ENCODE measurements at places on chromosomes 16 and 17.

GRCh38 chr17:50562242-50563091, 2.0 kb downstream of the CACNA1G start:
- DNase-seq = no peak

- no peak for DNase-seq
Observed at GRCh38 chr17:81471818-81472456, 40.7 kb downstream of the ACTG1 start.

GRCh38 chr17:77388384-77389306, 247.9 kb downstream of the SEC14L1 start:
- no peak for DNase-seq

GRCh38 chr16:68719993-68720489, 17.1 kb upstream of the CDH1 start:
- peak; percentile 84 for DNase-seq

GRCh38 chr16:86528061-86528929, 18.0 kb downstream of the FOXF1 start:
- DNase-seq = no peak

GRCh38 chr16:51936846-51937245, 610.1 kb downstream of the TOX3 start:
- DNase-seq = no peak

DNA sequence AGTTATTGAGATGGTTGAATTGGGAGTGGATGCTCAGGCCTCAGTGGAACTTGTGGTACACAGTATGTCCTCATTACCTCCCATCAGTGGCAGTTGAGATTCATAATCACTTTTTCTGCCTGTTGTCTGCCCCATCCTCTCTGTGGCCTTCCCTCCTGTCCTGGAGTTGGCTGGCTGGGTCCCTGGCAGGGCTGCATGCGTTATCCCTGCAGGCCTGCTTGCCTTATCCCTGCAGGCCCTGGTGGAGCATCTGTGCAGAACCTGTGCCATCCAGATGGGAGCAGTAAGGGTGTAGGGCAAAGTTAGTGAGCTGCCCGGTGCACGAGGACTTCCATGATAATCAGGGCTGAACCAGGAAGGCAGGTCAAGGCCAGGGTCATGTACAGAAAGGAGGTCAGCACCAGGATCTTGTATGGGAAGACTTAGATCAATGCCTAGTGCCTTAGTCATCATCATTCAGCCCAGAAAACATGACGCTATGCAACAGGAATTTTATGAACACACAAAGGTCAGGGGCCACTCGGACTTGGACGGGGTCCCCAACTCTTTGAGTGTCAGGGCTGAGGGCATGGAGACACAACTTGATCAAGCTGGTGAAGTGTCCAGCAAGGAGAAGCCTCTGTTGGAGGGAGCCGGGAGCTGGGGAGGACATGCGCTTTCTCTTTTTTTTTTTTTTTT, 47.2 kb downstream of the ABCC1 start:
- DNase-seq = no peak

DNA sequence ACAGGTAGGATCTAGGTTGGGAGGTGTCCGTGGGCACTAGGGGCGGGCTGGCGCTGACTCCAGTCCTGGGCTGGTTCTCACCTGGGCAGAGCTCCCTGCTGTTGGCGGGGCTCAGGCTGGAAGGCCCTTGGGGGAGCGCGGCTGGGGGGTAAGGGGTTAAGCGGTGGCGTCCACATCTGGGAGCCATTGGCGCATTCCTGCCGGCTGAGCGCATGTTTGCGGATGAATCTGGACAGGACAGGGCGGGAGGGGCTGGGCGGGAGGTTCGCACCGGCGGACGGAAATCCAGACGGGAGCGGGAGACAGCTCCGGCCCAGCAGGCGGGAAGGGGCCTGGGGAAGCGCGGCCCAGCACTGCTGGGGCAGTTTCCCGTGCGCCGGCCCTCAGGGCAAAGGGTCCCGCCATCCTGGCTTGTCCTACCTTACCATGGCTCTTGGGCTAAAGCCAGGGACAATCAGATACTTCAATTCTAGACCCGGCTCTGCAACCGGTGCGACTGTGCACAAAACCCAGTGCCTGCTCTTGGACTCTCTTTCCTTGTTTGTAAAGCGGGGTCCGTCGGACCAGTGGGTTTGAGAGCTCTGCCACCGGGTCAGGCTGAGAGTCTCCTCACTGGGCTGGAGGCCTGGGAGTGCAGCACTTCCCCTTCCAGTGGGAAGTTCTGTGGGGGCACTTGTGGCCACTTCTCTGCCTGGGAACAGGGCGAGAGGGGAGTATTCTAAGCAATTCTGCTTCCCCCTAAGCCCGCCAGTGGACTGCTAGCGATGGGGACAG, 7.8 kb downstream of the RARA start:
- DNase-seq = peak; percentile 4

DNA sequence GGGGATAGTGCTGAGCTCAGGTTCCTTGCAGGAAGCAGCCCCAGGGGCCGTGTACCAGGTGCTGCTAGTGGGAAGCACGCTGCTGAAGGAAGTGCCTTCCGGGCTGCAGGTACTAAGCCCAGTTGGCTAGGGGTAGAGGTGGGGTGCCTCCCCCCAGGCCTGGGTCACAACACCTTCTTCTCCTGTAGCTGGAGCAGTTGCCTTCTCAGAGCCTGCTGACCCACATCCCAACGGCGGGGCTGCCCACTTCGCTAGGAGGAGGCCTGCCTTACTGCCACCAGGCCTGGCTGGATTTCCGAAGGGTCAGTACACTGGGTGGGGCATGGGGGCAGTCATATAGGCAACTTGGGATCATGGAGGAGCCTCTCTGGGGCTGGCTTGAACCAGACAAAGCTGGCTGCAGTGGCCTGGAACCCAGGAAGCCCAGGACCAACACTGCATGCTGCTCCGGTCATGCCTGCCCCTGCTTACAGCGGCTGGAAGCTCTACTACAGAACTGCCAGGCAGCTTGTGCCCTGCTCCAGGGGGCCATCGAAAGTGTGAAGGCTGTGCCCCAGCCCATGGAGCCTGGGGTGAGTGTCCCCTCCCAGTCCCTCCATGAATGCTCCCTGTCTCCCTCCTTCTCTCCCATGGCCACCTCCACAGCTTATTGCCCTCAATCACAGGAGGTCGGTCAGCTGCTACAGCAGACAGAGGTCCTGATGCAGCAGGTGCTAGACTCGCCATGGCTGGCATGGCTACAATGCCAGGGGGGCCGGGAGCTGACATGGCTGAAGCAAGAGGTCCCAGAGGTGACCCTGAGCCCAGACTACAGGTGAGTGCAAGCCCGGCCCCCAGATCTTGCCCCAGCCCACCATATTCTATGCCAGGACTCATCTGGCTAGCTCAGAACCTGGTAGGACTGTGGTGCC, 2.5 kb downstream of the PLEKHG4 start:
- no peak for DNase-seq

DNA sequence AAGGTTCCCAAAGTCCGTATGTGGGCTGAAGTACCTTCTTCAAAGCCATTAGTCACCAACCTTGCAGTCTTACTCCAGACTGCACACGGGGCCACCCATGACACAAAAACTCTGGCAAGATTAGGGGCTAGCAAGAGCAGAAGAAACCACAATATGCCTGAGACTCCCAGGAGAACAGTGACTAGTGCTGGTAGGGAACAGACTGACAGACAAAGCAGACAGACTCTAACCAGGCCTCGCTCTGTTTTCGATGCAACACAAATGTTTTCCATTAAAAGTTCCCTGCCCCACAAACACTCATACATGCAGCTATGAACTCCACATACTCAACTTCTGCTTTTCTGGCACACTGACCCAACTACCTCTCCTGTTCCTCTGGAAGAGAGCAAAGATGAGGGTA, 102.2 kb downstream of the HIC1 start:
- DNase-seq = no peak

GRCh38 chr17:81924557-81925532, 2.7 kb downstream of the MAFG start:
- no peak for DNase-seq

GRCh38 chr17:81239714-81240555, 817 bp downstream of the NDUFAF8 start:
- DNase-seq = peak; percentile 73

GRCh38 chr17:329784-330420, 22.7 kb downstream of the RPH3AL start:
- DNase-seq = no peak

DNA sequence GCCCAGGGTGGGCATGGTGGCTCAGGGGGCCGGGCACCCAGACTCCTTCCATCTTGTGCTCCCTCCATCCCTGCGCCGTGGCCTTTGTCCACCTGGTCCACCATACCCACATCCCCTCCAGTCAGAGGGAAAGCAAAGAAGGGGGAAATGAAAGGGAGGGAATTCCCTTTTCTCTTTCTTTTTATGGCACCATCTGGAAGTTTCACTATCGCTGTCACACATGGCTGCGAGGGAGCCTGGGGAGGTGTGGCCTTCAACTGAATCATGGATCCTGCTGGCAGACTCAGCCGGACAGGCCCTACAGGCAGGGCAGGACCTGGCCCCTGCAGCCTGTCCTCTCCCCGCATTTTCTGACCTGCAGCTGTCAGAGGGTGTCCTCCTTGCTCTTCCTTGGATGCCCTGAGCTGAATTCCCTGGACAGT, 6.2 kb downstream of the SLC12A3 start:
- DNase-seq = peak; percentile 58

- DNase-seq = peak; percentile 75
Observed at GRCh38 chr17:31388770-31389656, 2.5 kb upstream of the RAB11FIP4 start.

- no peak for DNase-seq
Observed at GRCh38 chr17:82787081-82787848, 35.4 kb downstream of the TBCD start.

GRCh38 chr17:70080541-70081347, 5.7 kb downstream of the KCNJ16 start:
- DNase-seq = no peak

GRCh38 chr16:20887207-20887606, 13.0 kb downstream of the DCUN1D3 start:
- DNase-seq = no peak

DNA sequence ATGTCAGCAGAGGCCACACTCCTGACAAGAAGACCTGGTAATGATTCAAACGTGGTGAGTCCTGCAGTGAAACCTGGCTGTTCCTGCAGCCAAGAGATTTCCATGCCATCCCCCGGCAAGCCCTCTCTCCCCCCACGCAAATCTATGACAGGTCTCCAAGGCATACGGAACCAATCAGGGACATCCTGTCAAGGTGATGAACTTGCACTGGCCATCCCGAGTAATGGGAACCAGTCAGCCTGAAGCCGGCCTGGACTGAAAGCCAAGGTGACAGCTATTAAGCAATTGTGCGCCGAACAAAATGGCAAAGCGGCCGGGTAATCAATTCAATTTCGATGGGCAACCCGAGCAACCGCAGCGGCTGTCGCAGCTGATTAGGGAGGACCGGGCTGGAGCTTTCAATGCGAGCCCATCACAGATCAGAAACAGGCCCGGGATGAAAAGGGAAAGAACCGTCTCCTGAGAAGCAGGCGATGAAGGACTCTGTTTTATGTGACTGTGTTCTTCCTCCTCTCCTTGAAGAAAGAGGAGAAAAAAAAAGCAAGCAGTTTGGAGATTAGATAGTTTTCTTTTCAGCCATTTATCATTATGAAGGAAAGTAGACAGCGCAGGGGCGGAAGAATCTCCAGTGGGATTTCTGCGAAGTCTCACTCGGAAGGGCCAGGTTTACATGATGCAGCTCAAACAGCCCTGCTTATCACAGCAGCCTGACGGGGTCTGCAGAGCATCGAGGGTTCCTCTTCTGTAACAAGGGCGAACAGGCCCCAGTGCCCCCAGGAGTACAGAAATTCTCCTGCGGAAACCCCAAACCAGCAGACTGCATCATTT, 35.2 kb downstream of the TBX4 start:
- no peak for DNase-seq

GRCh38 chr16:79537584-79537983, 63.0 kb downstream of the MAF start:
- no peak for DNase-seq

DNA sequence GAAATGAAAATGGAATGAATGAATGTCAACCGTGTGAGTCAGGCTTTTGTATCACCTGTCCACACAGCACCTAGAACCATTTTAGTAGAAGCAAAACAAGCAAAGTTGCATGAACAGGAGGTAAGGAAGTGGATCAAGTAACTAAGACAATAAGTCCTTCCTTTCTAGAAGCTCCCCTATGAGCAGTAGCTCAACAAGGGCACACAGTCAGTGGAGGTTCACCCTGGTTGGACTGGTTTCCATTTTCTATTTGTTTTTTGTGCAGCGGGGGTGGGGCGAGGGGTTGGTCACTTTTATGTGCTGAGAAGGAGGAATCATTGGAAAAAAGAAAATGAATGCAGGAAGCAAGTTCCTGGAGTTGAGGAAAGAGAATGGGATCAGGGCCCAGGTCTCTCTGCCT, 4.0 kb upstream of the HSBP1 start:
- DNase-seq = no peak

DNA sequence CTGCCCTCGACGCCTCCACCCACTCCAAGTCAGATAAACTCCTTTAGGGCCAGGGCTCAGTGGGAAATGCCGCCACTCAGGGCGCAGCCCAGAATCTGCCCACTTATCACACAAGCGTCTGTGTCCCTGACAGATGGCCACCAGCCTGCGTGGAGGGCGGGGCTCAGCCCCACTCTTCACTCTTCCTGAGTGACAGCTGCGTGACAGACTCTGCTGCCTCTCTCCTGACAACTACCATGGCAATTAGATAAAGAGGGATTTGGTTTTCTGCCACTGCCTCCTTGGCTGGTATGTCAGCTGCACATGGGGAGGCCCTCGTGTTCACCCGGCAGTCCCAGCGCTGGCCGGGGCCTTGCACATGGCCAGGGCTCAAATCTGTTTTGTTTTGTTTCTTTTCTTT, 96.2 kb downstream of the RTN4RL1 start:
- no peak for DNase-seq

DNA sequence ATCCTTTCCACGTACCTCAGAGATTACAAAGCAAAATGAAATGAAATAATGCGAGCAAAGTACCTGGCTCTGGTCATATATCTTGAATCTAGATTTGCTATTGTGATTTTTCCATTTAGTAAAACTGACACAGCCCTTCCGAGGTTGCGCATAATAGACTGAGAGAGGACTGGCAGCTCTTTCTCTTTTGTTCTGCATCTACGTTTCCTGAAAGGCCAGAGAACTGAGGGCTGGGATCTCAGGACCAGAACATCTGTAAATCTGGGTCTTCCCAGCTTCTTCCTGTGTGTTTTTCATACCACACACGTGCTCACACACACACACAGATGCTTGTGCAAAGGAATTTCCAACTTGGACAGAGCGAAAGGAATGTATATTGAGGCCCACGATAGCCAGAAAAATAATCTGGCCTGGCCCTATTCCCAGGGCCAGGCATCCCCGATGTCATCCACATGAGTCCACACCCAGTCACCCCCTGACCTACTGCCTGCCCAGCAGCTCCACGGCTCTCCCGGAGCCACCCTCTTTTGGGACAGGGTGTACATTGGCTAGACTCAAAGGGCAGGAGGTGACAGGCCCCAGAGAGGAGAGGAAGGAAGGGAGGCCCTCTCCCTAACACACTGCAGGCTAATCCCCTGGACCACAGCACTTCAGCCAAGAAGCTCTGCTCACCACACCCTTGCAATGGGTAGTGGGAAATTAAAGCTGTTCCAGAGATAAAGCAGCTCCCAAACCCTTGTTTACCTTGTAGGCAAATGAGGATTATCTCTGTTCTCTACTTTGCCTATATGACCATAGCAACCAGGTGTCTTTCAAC, 41.8 kb downstream of the NOL11 start:
- no peak for DNase-seq

Measured in GM13977 (cell line).